SK-N-SH (cell line): ENCODE measurements at places on chromosomes 11 and 22.
A peak's percentile ranks its signal among the peaks of the same experiment; 100 is the strongest.

- DNase-seq, result no peak
These were observed 15.5 kb upstream of the SLC25A17 start for GRCh38 chr22:40834619-40835018.

DNA sequence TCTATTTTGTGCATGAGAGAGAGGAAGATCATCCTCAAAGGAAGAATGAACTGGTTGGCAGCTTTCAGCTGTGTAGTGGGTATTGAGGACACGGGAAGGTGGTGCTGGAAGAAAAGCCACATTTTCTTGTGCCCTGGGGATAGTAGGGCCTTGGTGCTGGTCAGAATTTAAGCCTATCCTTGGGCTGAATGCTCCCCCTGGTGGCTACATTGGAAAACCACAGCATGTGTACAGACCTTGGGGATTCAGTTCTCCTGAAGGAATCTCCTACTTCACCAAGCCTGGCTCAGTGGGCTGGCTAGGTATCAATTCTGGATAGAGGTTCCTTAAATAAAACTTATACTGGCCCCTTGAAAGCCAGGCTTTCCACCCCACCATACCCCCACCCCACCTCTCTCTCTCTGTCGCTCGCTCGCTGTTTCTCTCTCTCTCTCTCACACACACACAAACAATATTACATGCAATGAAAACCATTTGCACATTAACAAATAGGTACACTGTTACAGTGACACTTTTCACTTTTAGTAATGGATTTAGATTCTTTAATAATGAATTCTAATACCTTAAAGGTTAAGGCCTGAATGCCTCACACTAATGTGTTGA lies 2.8 kb upstream of the OR51M1 start:
- DNase-seq, result peak; percentile 40

DNA sequence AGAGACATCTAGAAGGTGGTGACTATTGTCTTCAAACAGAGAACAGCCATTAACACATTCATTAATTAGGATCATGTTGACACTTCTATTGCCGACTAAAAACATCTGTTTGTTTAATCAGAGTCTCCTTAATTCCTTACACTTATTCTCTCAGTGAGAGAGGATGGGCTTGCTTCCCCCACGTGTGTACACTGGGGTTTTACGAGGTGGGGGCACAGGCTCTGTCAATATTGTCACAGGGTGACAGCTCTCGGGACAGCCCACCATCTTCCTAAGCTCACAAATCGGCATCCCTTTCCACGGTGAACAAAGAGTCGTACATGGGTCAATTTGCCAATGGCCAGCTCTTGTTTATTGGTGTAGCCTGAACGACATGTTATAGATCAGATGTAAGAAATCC lies 413.2 kb downstream of the MIAT start:
- no peak for DNase-seq

DNA sequence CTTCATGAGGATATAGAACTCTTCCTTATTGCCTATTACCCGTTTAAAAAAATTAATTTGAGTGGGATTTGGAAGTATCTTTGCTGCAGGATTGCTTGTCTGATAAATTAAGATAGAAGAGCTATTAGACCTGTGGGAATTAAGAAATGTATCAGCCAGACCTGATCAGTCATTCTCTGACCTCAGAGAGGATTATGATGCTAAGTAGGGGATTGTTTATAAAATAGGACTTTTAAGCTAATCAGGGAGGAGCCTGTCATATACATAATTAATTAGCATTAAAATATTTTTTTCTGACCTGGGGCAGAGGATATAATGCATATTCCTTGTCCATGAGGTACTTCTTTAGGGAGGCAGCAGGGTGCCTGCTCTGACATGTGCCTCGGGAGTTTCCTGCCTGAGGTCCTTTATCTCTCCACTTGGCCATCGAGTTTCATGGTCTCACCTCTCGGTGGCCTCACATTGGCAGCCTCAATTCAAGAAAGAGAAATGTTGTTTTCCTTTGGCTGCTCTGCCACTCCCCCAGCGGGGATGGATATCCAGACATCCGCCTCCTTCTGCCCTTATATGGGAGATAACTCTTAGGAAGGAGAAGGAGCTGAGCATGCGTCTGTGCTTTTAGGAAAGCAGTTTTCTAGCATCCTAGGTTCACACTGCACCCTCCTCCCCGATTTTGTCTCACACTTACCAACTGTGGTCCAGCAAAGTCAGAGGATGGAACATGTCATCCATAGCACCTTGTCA lies 41.1 kb downstream of the DIXDC1 start:
- DNase-seq, result peak; percentile 52

DNA sequence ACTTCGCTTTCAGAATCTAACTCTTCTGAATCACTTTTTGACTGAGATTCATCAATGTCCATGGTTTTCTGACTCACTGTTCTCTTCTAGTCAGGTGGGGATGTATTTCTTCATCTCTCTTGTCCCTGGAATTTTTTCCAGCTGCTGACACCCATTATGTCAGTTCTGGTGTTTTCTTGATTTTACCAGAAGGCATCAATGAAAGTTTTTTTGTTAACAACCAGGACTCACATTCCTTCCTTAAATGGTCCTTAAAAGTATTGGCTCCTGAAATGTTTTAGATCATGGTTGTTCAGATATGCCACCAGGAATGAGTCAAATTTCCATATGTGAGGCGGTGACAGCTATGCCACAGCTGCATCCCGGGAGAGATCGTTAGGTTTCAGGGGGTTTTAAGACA lies 12.9 kb downstream of the MICAL2 start:
- no peak for DNase-seq

DNA sequence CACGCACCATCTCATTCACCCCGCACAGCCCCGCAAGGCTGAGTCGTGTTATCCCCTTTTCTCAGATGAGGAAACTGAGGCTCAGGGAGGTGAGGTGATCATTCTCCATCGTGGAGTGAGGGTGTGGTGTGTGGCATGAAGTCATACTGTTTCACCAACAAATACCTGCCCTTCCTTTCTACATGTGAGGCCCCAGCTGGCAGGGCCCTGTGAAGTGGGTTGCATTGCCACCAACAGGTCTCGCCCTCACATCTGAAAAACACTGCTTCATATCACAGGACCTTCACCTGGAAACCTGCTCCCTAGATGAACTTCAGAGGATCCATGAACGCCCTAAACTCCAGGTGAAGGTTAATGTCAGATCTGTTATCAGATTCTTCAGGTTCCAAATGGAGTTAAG lies 4.3 kb downstream of the SSTR3 start:
- DNase-seq, result no peak

- DNase-seq, result no peak
These were observed 77.0 kb downstream of the DDIAS start for GRCh38 chr11:82978422-82979099.

DNA sequence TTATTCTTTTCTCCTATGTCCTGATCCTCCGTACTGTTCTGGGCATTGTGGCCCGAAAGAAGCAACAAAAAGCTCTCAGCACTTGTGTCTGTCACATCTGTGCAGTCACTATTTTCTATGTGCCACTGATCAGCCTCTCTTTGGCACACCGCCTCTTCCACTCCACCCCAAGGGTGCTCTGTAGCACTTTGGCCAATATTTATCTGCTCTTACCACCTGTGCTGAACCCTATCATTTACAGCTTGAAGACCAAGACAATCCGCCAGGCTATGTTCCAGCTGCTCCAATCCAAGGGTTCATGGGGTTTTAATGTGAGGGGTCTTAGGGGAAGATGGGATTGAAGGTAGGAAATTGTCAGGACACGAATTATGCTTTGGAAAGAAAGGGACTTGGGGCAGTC lies 843 bp downstream of the OR51T1 start:
- DNase-seq, result no peak

- no peak for DNase-seq
These were observed 46.7 kb downstream of the TSPAN18 start for GRCh38 chr11:44773351-44773965.

GRCh38 chr11:74953451-74953850 lies 4.4 kb downstream of the SPCS2 start:
- no peak for DNase-seq

- peak; percentile 88 for DNase-seq
These were observed 461 bp upstream of the EED start for GRCh38 chr11:86244063-86244521.

DNA sequence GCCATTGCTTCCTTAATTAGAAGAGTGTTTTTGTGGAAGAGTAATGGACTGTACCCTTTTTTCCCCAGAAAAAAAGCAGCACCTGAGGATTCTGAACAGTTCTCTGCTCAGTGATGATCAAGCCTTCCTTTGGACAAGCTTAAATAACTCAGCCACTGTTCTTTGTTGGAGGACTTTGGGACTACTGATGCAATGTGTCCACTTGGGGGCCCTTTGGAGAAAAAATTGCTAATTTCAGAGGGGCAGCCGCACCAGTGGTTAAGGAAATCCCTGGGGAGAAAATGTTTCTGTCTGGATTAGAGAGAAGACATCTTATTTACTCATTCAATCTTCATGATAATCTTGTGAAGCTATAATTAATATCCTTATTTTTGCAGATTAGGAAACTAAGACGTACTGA lies 5.3 kb upstream of the KMT2A start:
- peak; percentile 15 for DNase-seq

- DNase-seq, result no peak
These were observed 15.7 kb upstream of the MYO18B start for GRCh38 chr22:25726241-25726640.

DNA sequence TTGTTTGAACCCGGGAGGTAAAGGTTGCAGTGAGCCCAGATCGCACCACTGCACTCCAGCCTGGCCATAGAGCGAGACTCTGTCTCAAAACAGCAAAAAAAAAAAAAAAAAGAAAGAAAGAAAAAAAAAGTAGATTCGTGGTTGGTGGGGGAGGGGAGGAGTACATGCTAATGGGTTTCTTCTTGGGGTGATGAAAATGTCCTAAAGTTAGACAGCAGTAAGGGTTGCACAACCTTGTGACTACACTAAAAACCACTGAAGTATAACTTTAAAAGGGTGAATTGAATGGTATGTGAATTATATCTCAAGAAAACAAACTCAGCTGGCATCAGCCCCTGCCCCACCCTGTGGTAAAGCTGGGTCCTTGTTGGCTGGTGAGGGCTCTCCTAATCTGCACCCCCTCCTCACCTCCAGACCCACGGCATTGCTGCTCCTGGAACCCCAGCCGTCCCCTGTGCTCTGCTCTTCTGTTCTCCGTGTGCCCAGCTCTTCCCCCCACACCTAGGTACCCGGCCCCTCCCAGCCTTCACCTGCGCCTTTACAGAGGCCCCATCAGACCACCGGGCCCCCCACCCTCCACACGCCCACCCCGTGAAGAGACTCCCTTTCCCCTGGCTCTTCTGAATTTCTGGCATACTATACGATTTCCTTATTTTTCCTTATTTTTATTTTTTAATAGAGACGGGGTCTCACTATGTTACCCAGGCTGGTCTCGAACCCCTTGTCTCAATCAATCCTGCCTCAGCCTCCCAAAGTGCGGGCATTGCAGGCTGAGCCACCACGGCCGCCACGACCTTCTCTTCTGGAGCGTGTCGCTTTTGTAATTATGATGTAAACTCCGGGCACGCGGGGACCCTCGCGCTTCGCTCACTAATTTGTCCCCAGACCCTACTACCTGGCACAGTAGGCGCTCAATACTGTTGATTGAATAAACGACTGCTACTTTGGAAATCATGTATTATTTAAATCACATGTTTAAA lies 924 bp upstream of the FADD start:
- DNase-seq, result no peak

DNA sequence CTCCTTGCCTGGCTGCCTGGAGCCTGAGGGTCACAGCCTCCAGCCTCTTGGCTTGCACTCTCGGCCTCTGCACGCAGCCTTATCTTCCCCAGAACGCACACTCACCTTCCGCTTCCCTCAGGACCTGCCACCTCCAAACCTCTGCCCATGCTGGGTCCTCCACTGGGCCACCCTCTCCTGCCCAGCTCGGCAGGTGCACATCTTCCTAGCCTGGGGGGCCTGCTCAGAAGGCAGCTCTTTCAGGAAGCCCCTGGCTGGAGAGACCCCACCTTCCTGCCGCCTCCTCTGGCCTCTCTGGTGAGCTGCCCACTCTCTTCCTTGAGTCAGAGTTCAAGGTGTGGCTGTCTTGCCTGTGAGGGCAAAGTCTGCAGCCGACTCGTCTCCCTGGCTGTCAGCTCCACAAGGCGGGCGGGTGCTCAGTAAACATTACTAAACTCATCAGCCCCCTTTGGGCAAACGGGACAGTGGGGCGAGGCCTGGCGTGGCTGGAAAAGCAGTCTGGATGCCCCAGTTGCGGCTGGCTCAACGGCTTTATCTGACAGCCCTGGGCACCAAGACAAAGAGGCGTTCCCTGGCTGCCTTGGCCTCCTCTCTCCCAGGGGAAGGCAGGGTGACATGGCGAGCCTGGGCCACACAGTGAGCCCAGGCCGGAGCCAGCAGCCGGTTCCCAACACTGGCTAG lies 1.7 kb upstream of the LINC01488 start:
- DNase-seq, result no peak

GRCh38 chr11:390175-390574 lies 3.8 kb upstream of the PKP3 start:
- DNase-seq, result no peak

GRCh38 chr11:3353066-3353465 lies 25.9 kb downstream of the ZNF195 start:
- no peak for DNase-seq
